ENCODE measurements at places on chromosomes 13 and 19.

DNA sequence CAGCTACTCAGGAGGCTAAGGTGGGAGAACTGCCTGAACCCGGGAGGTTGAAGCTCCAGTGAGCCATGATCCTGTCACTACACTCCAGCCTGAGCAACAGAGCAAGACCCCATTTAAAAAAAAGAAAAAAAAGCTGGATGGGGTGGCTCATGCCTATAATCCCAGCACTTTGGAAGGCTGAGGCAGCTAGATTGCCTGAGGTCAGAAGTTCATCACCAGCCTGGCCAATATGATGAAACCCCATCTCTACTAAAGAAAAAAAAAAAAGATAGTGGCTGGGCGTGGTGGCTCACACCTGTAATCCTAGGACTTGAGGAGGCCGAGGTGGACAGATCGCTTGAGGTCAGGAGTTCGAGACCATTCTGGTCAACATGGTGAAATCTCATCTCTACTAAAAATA is 15.0 kb downstream of the LTBP4 start:
- no peak for DNase-seq

GRCh38 chr13:37618554-37618953 is 20.0 kb upstream of the POSTN start:
- DNase-seq, result no peak

DNA sequence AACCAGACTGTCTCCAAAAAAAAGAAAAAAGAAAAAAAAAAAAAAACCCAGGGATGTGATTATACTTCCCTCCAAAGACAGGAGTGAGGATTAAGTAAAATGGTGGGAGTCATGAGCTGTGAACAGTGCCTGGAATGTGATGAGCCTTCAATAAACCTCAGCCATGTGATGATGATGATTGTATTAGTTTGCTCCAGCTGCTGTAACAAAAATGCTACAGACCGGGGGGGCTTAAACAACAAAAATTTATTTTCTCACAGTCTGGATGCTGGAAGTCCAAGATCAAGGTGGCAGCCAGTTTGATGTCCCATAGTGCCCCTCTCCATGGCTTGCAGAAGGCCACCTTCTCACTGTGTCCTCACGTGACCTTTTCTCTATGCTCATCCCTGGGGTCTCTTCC is 8.9 kb upstream of the PVR start:
- DNase-seq, result no peak

GRCh38 chr13:45851171-45851921 is at the start of gene SIAH3:
Gene SIAH3, minus strand, starts transcription at chr13:45851753. Its CDS starts 124 bp downstream, at chr13:45851629.
- no peak for DNase-seq

- DNase-seq, result no peak
These were observed 441.7 kb downstream of the IRS2 start for GRCh38 chr13:109344552-109345157.

DNA sequence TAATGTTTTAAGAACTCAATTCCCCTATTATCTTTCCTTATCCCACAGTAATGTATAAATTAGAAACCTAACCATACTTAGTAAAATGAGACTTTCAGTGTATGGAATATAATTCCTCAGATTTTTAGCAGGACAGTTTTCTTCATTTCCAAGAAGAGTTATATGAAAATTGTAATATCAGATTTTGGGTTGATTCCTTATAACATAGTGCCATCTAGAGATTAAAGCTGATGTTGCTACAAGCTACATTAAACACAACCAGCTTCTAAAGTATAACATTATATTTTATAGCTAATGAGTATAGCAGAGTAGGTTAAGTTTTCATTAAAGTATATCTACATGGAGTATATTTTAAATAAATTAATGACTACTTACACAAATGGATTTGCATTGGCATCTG is 99.7 kb upstream of the MIR17HG start:
- no peak for DNase-seq

- DNase-seq, result no peak
These were observed 97.1 kb upstream of the IRS2 start for GRCh38 chr13:109883181-109884180.

Data from C1 segment of cervical spinal cord (tissue), 14 donors.